Activated naive CD4-positive, alpha-beta T cell treated with anti-CD3 and anti-CD28 coated beads, Interleukin-2, amount 50 U/mL, for 16 hours (primary cell): ENCODE measurements at places on chromosomes 13 and 19.

DNA sequence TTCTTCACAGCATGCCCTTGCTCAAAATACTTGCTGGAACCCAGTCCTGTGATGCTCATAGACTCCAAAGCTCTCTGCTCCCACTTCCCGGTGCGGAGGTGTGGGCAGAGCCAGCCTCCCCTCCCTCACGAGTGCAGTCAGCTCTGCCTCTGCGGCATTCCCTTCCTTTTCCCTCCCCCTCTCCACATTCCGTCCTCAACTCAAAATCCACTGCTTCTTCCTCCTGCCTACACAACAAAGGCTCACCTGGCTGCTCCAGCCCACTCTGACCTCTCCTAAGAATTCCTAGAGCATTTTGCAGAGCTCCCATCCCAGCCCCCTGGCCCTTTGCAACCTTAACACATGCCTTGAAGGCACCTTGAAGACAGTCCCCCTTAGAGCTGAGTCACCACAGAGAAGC, 527.9 kb downstream of the MYO16 start:
- DNase-seq = no peak

DNA sequence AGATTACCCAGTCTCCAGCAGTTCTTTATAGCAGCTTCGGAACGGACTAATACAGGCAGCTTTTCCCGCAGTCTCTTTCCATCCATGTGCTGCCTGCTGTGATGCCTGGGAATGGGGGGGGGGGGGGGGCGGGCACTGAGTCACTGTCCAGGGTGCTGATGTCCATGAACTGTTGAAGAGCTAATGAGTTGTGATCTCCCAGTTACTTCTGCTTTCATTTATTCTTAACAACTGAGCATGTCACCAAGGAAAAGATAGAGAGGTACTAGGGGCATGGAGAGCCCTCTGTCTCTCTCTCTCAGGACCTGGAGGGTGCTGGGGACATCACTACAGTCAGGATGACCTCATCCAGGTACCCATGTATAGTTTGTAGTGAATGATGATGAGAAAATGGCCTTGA, 20.3 kb upstream of the CEACAM1 start:
- no peak for DNase-seq

DNA sequence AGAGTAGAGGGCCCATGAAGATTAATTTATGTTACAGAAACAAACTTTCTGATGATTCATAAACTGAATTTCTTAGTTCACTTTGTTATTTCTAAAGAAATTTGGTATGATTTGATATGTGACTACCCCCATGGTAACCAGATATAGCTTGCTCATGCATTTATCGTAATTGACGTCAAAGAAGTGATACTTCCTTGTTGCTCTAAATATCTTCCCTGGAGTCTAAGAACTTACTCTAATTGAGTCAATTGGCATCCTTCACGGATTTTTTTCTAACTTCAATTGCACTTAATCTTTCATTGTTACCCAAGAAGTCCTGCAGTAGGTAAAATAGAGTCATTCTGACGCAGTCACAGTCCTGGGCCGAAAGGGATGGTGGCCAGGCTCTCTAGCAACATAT, 240.9 kb downstream of the GPC5 start:
- no peak for DNase-seq

- DNase-seq = no peak
Observed at GRCh38 chr19:48703316-48703715, 7.5 kb downstream of the FUT2 start.

DNA sequence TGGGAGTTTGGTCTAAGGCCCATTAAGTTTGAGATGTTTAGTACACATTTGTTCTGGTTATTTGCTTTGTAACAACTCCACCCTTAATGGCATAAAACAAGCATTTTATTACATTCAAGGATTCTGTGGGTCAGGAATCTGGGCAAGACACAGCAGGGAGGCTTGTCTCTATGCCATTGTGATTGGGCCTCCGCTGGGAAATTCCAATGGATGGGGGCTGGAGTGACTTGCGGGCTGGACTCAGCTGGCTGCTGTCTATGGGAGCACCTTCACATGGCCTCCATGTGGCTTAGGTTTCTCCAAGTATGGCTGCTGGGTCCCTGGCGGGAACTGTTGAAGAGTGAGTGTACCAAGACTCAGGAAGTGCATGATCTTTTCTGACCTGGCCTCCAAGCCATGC, 159.0 kb downstream of the PAN3 start:
- DNase-seq = no peak

DNA sequence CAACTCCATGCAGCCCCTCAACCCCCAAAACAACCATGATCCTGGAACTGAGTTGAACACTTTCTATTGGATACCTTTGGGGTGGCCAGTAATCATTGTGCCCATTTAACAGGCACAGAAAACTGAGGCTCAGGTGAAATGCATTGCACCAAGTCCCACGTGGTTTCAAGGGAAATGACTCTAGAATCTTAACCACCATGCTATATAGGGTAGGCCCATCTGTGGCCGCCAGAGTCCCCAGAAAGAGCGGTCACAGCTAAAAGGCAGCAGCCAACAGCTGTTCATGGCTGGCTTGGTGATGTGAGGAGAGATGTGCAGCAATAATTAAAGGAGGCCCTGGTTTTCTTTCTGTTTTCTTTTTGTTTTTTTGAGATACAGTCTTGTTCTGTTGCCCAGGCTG, 2.6 kb downstream of the CNN1 start:
- DNase-seq = no peak

GRCh38 chr13:98172590-98173422, 4.3 kb downstream of the RNF113B start:
- no peak for DNase-seq

- peak; percentile 34 for DNase-seq
Observed at GRCh38 chr13:42354241-42355091, 82.5 kb downstream of the AKAP11 start.

DNA sequence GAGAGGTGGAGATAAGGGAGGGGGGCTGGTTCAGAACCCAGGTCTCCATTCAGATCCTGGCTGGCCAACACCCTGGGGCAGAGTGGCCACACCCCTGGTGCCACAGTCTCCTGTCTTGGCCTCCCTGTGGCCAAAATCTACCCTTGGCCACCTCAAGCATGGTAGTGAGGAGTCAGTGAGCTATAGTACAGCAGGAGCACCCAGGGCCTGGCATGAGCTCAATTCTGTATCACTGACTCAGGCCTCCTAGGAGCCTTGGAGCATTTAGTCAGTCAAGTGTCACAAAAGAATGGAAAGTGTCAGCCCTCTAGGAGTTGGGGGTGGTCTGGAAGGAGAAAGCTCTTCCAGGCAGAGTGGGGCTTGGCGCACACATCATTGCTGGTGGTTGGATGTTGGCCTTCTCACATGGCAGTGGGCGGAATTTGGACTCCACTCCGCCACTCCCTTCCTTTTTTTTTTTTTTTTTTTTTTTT, 6.6 kb upstream of the CD79A start:
- no peak for DNase-seq

DNA sequence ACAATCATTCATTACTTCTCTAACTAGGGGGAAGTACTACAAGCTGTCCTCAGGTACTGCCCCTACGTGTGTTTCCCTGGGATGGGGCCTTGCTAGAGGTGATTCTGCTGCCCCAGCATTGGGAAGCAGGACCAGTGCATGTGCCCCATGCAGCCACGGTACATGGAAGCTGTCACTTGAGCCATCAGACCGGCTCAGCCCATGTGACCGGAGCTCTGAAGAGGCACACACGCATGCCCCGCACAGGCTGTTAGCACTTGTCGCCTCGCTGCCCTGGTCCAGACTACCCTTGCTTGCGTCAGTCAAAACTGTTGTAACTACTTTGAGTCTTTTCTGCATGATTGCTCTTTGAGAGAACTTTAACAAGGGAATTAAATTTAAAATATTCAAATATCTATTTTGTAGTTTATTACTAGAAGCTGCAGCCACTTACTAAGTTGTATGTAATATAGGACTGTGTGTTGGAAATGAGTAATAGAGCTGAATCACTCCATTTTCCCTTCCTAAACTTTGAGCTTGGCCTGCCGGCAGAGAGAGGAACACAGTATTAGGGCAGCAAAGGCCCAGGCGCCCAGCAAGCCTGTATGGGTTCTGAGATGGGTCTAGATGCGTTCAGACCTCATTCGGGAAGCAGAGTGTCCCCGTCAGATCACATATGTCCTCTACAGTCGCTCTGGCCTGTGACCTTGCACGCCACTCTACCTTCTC, 42.2 kb downstream of the DHRS12 start:
- no peak for DNase-seq

DNA sequence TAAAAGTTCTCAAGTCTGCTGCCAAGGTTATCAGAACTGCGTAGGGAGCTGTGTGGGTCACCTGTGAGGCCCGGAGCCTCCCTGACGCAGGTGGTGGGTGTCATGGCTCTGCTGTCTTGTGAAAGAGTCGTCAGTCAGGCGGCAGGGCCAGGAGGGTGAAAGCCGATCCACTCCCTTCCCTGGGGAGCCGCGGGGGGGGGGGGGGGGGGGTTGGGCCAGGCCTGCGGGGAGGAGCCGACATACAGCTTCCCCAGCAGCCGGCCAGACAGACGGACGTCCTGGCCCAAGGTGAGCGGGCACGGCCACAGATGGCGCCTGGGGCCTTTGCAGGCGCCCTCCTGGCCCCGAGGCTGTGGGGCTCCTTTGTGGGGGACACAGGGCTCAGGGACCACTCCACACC, 12.4 kb downstream of the SBNO2 start:
- no peak for DNase-seq

DNA sequence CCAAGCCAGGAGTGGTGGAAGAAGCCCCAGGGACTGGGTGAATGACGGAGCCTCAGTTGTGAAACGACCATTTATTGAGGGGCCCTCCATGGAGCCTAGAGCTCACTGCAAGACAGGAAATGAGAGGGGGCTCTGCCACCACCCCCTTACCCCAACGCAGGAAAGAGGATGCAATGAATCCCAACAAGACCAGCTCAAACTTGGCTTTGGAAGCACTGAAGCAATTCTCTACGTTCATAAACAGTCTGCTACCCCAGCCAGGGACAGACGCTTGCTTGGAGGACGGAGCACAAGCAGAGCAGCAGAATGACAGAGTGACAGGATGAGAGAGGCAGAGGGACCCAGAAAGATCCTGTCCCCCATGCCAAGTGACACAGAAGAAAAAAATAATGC, 1.0 kb downstream of the PRKACA start:
- no peak for DNase-seq

DNA sequence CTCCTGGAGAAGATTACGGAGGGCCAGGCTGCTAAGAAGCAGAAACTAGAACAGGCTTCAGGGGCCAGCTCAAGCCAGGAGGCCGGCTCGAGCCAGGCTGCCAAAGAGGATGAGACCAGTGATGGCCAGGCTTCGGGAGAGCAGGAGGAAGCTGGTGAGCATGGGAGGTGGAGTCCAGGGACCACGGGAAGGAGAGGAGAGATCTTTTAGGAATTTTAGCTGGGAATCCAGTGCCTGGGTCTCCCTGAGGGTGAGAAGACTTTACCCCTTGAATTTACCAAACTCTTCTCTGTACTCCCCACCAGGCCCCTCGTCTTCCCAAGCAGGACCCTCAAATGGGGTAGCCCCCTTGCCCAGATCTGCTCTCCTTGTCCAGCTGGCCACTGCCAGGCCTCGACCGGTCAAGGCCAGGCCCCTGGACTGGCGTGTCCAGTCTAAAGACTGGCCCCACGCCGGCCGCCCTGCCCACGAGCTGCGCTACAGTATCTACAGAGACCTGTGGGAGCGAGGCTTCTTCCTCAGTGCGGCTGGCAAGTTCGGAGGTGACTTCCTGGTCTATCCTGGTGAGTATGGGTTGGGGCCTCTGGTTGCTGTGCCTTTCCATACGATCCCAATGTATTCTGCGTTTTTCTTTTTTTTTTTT, 824 bp downstream of the TSEN34 start:
- DNase-seq = no peak

DNA sequence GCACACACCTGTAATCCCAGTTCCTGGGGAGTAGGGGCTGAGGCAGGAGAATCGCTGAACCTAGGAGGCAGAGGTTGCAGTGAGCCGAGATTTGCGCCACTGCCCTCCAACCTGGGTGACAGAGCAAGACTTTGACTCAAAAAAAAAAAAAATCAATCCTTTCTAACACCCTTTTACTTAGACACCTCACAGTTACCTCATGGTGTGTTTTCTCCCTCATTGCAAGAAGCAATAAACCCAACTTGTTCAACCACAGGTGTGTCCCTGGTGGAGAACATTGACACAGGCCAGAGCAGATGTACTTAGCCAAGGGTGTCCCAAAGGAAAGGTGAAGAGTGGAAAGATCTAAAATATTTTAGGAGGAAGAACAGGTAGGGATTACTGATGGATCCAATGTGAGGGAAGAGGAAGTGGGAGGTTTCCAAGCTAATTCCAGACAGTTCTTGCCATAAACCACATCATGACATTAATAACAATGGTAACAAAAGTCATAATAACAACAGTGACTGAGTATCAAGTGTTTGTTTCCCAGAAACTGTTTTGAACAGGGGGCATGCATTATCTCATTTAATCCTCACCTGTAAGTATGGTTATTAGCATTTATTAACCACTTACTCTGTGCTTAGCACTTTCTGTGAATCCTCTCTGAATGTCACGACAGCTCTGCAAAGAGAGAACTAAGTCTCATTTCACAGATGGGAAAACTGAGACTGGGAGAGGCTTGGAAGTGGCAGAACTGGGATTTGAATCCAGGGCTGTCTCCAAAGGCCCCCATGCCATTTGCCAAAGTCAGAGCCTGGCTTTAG, 3.1 kb upstream of the LYPD3 start:
- DNase-seq = no peak

- DNase-seq = no peak
Observed at GRCh38 chr13:87884884-87885283, 213.7 kb downstream of the SLITRK5 start.

DNA sequence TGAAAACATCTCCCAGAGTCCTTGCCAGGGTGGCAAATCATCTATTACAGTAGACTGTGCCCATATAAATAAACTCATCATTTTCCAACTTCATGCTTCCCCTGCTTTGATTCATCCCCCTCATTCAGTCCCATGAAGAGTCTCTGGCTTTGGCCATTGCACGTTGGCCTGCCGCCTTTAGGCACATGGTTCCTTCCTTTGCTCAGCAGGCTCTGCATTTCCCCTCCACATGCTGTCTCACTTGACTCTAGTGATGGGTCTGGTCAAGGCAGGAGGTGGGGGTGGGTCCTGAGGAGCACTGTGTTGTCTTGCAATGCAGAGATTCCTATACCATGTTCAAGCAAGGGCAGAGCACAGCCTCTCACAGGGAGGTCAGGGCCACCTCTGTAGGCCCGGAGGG, 48.8 kb upstream of the ARGLU1 start:
- DNase-seq = no peak

DNA sequence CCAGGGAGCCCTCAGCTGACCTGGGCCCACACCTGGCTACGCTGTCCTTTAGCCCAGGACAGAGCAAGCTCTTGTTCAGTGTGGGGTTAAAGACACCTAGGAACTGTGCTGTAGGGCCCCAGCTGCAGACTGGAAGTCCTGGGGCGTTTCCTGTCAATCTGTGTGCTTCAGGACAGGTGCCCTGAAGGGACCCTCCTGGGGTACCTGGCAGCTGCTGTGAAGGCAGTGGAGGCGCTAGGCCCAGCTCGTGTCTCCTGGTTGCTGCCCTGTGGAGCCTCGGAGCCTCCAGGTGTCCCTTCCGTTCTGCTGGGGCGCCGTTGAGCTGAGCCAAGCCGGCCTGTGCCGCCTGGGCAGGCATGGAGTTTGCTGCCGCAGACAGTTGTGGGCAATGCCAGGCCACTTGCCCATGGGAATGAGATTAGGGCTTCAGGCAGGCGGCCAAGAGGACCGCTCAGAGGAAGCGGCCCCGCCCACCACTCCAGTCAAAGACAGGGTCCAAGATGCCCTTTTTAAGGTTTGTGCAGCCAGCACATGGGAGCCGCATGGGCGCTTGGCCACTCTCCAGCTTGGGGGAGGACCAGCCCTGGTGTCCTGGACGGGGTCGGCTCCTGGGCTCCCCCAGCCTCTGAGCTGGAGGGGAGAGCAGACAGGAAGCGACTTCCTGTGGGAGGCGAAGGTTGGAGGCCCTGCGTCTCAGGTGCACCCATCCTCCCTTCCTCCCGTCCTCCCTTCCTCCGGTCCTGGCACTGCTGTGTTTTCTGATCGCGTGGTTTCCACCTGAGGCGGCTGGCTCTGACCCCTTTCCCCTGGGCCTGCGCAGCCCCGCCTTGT, 4.0 kb downstream of the PTBP1 start:
- no peak for DNase-seq
